ENCODE measurements at places on chromosomes 7 and 10.

DNA sequence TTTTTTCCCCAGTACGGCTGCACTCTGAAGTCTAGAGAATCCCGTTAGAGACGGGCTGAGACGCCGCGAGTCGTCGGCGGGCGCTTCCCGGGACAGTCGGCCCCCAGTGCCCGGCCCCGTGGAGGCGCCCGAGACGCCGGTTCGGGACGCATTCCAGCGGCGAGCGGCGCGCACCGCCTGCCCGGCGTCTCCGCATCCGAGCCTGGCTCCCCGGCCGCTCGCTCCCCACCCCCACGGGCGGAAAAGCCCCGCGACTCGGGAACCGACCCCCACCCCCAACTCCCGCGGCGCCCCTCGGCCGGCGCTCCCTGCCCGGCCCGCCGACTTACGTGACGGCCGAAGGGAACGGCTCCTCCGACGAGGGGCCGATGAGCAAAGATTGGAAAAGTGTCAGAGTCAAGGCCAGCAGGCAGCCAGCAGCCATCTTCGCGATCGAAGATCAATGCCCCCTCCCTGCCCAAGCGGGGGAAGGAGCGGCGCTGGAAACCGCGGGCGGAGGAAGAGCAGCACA, 486 bp downstream of the CACNA2D1 start:
- DNase-seq: no peak

DNA sequence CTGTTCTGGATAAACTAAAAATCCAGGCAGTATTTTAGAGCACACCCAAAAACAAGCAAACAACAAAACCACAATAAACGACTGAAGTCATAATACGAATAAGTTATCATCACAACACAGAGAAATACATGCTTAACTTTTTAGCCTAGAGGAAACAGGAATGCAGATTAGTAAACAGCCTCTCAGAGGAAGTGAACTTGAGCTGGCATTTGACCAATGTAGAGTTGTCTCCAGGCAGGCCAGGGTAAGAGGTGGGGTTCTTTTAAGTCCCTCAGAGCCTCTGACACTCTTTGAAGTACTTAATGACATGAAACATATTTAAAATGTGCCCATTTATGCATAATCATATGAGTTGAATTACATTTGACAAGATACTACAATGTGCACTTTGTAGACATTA, 43.3 kb upstream of the PLXDC2 start:
- no peak for DNase-seq

DNA sequence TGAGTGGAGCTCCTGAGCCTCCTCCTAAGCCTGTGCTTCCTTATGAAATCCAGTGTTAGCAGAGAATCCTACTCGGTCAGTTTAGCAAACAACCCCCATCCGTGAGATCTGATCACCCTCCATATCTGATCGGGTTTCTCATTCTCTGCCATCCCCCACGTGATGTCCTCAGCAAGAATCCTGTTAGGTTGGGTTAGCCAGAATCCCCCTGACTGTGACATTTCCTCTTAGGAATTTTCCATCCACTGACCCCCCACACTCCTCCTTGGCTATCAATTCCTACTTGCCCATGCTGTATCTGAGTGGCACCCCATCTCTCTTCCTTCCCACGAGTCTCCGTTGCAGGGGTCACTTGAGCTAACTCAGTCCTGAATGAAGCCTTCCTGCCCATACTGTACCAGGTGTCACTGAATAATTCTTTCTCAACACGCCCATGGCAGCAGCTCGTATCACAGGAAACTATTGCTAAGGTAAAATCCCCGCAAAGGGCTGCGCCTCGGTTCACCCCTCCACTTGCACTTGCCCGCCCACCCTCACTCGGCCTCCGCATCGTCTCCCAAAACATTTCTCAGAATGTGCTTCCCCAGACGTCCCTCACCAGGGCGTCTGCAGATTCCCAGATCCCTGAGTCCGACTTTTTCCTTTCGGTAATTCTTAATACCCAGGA, 44.1 kb downstream of the MYOF start:
- peak; percentile 82 for DNase-seq

- no peak for DNase-seq
These were observed 122.9 kb upstream of the KCTD7 start for GRCh38 chr7:66505531-66506451.

DNA sequence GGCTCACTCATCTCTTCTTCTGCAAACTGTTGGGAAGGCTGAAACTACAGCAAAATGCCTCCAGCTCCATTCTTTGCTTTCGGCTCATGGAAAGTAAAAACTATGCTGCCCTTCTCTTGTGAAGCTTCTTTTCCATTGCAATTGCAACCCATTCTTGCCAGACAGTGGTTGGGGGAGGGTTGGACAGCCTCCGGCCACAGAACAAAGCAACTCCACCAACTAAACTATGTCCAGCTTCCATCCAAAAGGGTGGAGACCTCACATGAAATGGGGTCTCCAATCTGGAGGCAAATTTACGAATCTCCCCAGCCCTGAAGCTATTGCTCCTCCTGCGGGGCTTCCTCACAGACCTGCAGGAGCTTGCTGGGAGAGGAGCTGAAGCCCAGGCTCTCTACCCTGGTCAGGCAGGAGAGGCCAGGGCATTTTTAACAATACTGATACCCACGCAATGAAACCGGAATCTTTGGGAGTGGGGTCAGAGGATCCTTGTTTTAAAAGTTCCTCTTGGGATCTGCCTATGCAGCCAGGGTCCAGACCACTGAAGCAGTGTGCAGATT, 549 bp downstream of the GPNMB start:
- no peak for DNase-seq

DNA sequence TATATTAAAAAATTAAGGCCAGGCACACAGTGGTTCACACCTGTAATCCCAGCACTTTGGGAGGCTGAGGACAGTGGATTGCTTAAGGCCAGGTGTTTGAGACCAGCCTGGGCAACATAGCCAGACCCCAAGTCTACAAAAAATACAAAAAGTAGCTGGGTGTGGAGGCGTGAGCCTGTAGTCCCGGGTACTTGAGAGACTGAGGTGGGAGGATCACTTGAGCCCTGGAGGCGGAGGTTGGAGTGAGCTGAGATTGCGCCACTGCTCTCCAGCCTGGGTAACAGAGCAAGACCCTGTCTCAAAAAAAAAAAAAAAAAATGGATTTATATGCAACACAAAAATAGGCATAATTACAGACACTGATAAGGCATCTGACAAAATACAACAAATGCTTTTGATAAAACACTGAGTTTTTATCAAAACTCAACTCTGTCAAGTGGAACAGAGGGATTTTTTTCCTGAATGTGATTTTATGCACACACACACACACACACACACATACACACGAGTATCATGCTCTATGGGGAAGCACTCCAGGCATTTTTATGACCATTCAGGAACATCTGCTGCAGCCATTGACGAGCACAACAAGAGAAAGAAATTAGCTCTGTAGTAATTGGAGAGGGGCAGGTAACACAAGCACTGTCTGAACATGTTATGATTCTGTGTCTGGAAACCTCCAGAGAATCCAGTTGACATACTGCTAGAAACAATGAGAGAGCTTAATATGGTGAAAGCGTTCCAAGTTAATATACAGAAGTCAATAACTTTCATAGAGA, 193.1 kb downstream of the WDR37 start:
- DNase-seq: no peak

All from astrocyte (in vitro differentiated cells and primary cell).